Gastrocnemius medialis (tissue), 4 donors: ENCODE measurements at places on chromosomes 1 and 21. TPM values are rescaled to one million over a fixed set of nuclear protein-coding genes. Genes with fewer than 3 reads are reported as not detected.

Gene FCRLB
- not detected for total RNA-seq

DNA sequence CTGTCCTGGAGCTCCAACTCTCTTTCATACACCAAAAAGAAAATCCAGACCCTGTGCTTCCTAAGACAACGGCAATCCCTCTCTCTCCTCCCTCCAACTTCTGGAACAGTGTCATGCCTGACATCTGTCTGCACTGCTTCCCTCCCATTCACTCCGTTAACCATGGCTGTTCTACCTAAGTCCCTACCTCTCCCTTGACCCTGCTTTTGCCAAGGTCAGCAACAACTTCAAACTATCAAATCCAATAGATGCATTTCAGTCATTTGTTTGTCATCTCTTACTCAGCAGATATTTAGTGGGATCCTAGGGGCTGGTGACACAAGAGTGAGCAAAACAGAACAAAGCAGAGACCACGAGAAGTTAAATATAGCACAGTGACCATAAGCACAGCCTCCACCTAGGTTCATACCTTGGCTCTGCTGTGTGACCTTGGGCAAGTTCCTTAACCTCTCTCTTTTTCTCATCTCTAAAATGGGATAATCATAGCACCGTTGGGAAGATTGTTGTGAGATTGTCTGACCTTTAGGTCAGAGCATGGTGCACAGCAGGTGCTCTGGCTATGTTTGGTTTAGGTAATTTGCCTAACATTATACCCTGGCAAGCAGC lies 88.9 kb downstream of the TMEM53 start:
- no peak for DNase-seq

DNA sequence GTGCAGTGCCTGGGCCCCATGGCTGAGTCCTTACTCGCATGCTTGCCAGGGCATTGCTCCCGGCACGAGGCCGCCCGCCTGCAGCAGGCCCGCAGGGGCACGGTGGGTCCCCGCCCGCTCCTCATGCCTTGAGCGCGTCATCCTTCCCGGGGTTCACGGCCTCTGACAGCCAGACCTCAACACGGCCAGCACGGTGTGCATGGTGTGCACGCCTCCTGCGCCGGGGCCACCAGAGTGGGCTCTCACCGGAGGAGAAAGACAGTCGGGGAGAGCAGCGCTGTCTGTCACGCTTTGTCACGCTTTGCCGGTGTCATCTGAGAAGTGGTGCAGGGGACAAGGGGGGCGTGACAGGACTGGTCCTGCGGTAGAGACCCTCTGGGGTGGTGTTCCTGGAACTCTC lies 11.9 kb upstream of the COL18A1 start:
- no peak for DNase-seq

Gene RCAN3
- 2.1 TPM for total RNA-seq
